RCC 7860 (cell line): ENCODE measurements at places on chromosomes 4 and X.

- DNase-seq: no peak
Measured at GRCh38 chr4:62015043-62015739, 815.1 kb downstream of the ADGRL3 start.

- DNase-seq: no peak
Measured at GRCh38 chr4:54587107-54587891, 70.5 kb upstream of the KIT start.

DNA sequence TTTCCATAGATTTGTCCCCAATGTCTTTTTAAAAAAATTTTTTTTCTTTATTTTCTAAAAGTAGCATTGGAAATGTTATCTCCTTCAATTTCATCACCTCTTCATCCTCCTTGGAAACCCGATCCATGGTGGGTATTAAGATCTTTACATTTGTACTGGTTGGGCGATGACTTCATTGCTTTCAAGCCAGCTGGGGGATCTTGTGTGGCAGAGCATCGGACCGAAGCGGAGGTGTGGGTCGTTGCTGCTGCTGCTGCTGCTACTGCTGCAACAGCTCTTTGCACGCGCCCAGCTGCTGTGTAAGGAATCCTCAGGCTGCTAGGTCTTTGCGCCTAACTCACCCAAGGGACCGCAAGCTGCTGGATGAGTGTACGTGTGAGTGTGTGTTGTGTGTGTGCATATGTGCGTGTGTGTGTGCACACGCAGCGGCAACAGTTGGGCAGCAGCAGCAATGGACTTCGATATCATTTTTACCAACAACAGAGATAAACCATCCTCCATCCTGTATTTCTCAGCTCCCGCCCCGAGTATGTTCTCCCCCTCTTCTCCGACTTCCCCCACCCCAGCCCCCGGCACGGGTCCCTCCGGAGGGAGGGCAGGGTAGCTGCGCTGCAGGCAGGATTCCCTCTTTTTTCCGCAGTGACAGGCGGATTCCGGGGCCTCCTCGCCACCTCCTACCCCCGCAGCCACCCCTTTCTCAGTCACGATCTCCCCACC is 768 bp upstream of the CDKL5 start:
- DNase-seq: peak; percentile 56

DNA sequence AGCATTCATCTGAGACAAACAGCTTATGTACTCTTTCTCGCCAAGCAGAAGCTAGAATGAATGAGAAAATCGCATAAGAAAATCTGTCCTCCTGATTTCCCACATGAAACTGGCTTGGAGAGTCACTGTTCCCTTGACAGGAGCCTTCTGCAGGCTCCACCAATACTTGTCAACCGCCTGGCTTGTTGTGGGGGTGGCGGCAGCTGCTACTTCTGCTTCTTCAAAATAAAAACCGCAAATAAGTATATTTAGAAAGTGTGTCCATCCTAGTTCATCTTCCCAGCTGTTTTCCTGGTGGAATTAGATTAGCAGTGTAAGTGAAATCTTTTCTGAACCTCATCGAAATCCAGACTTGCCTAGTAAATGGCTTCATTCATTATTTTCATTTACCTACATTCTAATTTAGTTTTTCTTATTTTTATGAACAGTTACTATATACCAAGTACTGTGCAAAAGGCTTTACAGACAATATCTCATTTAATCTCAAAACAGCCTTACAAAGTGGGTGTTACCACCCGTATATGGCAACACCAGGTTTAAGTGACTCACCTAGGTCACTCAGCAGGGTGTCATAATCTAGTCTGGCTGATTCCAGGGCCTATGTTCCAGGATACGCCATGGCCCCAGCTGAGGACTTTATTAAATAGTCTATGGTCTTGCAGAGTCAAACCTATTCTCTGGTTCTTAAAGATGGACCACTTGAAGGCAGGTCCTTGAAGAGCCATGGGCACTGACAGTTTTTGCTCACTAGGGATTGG is 104.6 kb upstream of the IGFBP7 start:
- no peak for DNase-seq

- DNase-seq: no peak
Measured at GRCh38 chrX:121356850-121357171, 309.4 kb downstream of the GLUD2 start.

DNA sequence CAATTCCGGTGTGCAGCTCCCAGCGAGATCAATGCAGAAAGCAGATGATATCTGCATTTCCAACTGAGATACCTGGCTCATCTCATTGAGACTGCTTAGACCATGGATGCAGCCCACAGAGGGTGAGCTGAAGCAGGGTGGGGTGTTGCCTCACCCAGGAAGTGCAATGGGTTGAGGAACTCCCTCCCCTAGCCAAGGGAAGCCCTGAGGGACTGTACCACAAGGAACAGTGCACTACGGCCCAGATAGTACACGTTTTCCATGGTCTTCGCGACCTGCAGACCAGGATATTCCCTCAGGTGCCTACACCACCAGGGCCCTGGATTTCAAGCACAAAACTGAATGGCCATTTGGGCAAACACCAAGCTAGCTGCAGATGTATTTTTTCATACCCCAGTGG is 150.0 kb downstream of the TET2 start:
- DNase-seq: no peak

- no peak for DNase-seq
Measured at GRCh38 chrX:107493141-107493540, 43.7 kb downstream of the FRMPD3 start.

- no peak for DNase-seq
Measured at GRCh38 chrX:102958794-102959193, 21.7 kb downstream of the RAB40AL start.

GRCh38 chr4:46975812-46976553 is 17.4 kb downstream of the GABRA4 start:
- DNase-seq: no peak

GRCh38 chr4:87934973-87935372 is 40.5 kb upstream of the SPP1 start:
- DNase-seq: no peak

DNA sequence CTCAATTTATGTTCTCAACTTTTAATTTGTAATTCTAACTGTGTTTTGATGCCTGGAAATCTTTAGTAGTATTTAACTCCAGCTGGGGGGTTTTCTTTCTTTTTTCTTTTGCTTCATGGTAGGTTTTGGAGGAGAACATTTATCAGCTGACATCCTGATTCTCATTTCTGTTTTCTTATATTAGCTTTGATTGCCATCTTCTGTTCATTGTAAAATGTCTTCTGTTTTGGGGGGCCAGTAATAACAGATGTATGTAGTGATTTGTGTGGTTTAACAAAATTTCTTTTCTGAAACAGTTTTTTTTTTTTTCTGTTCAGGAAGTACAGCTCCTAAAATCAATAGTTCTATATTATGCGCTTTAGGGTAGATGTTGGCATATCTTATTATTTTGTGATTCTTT is 182.2 kb downstream of the GABRB1 start:
- no peak for DNase-seq

- no peak for DNase-seq
Measured at GRCh38 chr4:183760326-183760725, 101.2 kb downstream of the TRAPPC11 start.

DNA sequence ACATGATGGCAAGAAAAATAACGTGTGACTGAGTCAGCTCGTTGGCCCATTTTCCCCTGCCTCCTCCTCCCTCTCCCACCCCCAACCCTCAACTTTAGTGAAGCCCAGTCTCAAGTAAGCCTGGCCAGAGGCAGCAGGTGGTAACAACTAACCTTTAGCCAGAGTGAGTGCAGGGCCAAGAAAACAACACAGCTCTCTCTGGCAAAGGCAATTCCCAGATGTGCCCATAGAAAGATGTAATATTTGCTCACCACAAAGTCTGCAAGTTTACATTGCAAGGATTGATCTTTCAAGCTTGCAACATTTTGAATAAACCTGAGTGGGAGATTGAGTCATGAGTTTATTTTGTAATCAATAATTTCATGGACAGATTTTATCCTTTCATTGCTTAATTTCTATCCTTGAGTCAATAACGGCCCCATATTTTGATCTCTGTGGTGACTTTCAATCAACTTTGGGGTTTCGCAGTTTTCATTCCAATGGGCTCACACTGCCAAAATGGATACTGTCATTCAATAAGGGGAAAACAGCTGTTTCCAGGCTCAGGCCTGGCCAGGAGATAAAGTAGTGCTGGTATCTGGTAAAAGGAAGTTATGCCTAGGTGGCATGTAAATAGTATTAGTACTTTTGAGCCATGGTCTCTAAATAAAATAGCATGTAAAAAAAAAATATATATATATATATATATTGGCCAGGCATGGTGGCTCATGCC is 130.7 kb upstream of the TMEM164 start:
- DNase-seq: no peak

- no peak for DNase-seq
Measured at GRCh38 chr4:169179609-169180521, 90.9 kb downstream of the SH3RF1 start.

DNA sequence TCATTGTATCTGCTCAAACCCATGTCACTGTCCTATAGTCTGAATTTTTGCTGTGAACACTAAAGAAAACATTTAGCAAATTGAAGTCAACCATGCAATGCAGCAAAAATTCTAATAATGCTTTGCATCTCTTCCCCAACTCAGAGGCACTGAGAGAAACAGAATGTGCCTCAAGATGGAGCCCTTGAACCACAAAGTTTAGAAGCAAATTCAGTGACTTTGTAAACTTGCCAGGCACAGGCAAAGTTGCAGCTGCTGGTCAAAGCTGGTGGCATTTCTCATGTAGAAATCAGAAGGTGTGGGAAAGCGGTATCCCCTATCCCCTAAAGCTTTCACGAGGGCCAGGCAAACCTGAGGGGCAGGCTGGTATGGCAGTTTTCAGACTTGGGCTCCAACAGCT is 121.7 kb upstream of the DIPK2B start:
- DNase-seq: peak; percentile 56

DNA sequence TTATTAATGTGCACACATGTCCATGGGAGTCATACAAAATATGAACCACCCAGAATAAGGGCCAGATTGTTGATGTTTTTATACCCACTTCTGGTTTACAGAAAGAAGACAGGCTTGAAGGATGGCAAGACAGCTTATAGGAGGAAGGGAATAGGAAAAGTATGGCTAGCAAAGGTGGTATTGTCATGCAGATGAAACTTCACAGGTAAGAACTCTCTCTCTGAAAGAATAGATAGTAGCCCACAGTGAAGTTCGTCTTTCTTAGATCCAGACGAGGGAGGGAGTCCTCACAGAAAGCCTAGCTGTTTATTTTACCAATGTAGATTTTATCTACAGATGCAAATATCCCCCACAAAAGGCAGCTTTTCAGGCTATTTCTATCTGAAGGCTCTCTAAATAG is 43.7 kb upstream of the SPIN4 start:
- DNase-seq: no peak

- no peak for DNase-seq
Measured at GRCh38 chrX:136652822-136653723, 5.1 kb downstream of the CD40LG start.

DNA sequence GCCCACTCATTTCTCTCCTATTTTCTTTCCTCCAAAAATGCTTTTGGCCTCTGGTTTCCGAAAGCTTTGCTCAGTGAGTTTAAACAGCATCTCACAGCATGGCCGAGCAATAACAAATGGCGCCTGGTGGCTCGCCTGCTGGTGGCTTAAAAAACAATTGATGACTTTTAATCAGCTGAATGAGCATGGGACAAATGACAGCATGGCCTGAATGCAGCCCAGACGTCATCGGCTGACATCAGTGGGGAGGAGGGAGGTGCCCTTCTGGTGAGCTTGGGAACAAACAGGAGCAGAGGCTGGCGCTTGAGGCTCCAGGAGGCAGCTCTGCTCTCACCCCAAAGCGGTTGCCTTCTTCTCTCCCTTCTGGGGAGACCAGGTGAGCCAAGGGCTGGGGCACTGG is 286.4 kb downstream of the BCOR start:
- DNase-seq: no peak

DNA sequence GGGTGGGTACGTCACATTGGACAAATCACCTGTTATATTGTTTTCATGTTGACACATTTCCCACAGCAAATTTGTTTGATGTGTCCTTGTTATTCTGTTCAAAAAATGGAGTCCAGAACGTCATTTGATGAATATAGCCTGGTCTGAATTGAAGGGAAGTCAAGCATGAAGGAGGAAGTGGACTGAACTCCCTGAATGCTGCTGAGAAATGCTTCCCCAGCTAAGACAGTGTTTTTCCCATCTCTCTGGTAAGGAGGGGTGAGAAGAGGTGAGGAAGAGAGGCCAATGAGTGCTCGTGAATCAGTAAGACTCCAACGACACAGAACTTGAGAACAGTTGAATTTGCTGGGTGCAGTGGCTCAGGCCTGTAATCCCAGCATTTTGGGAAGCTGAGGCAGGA is 127.4 kb downstream of the RBM47 start:
- DNase-seq: no peak

- DNase-seq: no peak
Measured at GRCh38 chr4:42720533-42720932, 63.6 kb upstream of the ATP8A1 start.

DNA sequence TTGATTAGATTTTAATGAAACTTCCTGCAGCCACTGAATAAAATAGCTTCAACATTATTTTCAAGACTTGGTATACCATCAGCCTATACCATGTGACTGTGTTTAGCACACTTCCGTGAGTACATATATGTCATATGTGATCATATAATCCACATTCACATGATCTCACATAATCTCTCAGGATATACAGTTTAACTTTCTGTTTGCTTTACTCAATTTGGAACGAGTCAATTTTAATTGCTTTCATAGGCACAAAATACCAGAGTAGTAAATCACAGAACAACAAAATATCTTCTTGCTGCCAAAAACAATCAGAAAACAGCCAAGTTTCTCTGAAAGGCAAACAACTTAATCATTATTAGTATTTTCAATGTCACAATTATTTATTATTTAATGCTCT is 731.1 kb upstream of the DIAPH2 start:
- no peak for DNase-seq
